Suprapubic skin (tissue), 4 donors: ENCODE measurements at places on chromosomes 12 and 14. TPM values are rescaled to one million over a fixed set of nuclear protein-coding genes. Genes with fewer than 3 reads are reported as not detected.
A peak's percentile ranks its signal among the peaks of the same experiment; 100 is the strongest.

GRCh38 chr12:50606675-50607375 lies 102.0 kb downstream of the DIP2B start:
- DNase-seq = no peak

DNA sequence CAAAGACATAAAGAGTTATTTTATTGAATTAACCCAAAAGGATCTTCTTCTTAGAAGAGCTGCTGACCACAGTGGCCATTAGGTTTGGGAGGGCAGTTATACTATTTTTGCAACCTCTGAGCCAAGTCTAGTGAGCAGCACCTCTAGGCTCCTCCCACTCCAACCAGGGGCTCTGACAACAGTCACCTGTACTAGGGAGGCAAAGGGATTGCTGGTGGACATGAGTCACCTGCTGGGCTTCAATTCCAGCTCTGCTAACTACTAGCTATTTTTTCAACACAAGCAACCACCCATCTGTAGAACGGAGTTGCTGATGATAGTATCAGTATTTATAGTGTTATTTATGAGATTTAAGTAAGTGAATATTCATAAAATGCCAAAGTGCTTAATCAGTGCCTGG lies 166.0 kb downstream of the KLHL28 start:
- no peak for DNase-seq

DNA sequence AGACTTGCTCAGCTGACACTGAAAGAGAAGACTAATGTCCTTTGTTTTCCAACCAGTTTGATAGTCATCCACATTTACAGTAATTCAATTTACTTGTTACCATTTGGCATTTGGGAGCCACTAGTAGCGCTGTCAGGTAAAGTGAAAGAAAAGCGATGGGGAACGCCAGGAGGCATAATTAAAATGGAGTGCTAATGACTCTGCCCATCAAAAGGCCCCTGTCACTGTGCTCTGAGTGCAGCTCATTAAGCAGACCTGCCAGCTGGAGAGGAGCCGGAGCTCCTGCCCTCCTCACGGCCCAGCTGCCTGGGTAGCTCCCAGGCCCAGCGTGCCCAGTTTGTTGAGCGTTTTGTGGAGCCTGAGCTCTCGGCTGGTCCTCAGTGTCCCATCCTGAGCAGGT lies 463.6 kb upstream of the CCDC196 start:
- DNase-seq = no peak

GRCh38 chr14:99790978-99791376 lies 2.2 kb upstream of the EML1 start:
- DNase-seq = no peak

DNA sequence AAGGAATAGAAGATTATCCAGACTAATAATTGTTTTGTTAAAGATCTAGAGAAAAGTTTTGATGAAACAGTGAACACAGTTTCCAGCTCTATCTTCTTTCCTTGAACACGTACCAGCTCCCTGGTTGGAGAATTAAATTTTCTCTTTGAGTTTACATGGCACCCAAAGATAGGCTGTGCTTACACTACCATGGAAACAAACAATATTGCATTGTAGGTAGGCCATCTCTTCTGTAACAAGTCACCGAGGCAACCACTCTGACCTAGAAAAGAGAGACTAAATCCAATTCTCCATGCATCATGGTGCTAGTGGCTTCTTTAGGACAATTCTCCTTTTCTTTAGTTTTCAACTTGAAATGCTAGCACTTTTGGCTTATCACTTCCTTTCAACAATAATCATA lies 9.9 kb downstream of the BMAL2 start:
- no peak for DNase-seq

- DNase-seq = no peak
Observed at GRCh38 chr12:113149361-113150150, at the start of gene CFAP73. TSS of gene CFAP73 (plus strand) at chr12:113149724. CDS start at chr12:113149858, 134 bp downstream.

GRCh38 chr14:99389174-99389826 lies 91.4 kb downstream of the SETD3 start:
- DNase-seq = no peak

GRCh38 chr14:105227346-105227745 lies 21.0 kb upstream of the BTBD6 start:
- no peak for DNase-seq

DNA sequence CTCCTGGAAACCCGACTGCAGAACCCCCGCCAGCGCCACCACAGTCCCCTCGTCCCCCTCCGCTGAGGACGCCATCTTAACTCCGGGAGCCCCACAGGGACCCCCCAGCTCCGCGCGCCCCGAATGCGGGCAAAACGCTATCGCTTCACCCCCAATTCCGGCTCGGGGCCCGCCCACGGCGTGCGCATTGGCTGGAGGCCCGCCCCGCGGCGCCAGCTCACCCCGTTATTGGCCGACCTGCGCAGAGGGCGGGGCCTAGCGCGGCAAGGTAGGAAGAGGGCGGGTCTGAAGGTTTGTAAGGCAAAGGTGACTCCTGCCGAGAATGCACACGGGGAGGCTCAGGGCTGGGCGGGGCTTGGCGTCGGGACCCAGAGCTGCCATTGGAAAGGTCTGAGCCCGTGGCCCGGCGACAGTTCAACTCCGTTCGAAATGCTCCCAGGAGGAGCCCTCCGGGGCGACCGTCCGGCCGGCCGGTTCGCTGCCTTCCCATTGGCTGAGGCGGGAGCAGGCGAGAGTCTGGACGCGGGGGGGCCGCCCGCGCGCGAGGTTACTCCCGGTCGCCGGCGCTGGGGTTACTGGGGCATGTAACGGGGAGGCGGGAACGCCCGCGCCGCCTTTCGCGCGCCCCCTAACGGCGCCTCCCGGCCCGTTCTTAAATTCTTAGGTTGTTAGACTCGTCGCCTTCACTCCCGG lies at the start of gene LPCAT3:
Gene LPCAT3 (minus strand): TSS at position 127 of the 693 bp plus-strand sequence. CDS start 52 bp downstream, at position 75.
- DNase-seq = peak; percentile 98

DNA sequence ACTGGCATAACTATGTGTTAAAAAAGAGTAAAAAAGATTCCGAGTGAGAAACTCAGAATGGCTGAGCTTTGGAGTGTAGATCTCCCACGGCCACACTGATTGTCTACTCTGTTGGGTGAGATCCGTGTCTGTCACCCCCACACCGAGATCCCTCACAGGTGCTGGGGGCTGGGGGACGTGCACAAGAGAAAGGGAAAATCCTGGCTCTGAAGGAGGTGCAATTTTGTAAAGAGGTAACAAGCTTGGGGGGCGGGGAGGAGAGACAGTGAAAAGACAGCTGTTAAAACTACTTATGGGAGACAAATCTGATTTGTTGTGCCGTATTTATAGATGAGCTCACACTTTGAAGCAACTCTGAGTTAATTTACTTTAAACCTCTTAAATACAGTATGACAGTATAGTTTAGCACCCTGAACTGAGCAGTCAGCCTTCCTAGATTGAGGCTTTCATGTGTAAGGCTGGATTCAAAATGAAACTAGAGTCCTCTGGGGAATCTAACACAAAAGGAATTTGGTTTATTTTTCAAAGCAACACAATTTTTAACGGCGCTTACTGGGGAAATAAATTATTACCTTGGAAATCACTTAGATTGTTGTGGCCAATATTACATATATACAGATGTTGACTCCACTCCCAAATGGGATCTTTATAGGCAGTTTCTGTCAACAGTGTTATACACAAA lies 167.4 kb upstream of the RGS6 start:
- DNase-seq = no peak

DNA sequence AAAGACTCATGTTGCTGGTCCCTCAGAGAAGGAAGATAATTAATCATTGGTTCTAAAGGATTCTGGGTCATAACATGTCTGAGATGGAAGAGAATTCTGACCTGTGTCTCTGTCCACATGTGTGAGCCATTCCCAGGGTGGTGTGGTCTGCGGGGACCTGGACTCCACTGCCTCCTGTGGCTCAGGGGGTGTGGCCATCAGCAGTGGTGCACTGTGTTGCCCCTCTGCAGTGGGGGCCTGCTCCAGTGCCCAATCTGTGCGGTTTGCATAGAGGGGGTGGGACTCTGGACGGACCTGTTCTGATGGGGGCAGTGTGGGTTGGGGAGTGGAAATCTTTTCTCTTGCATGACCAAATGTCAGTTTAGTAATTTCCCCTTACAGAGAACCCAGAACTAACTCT lies 13.5 kb downstream of the KRT85 start:
- peak; percentile 37 for DNase-seq

DNA sequence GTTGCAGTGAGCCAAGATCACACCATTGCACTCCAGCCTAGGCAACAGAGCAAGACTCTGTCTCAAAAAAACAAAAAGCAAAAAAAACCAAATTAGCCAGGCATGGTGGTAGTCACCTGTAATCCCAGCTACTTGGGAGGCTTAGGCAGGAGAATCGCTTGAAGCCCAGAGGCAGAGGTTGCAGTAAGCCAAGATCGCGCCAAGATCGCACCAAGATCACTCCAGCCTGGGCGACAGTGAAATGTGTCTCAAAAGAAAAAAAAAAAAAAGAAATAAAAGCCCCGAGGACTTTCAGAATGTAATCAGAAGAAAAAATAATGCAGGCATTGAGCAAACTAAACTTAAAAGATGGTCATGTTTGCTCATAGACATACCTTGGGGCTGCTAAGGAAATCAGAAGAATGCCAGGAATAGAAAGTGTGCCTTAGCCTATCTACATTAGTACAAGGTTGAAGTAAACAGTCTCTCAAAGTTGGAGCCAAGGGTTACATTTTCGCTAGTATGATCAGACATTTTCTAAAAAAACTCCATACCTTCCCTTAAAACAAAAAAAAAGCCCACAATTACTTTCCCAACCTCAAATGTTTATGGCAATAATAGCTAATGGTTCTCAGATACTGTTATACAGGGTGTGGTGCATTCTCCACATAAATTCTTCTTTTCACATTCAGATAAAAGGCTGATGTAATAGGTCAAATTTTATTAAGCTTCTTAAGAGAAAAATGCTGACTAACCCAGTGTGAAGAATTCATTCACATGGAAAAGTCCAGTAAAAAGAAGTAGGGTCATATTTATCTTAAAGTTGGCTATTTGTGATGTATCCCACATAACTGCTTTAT lies 15.8 kb downstream of the DTD2 start:
- DNase-seq = no peak

DNA sequence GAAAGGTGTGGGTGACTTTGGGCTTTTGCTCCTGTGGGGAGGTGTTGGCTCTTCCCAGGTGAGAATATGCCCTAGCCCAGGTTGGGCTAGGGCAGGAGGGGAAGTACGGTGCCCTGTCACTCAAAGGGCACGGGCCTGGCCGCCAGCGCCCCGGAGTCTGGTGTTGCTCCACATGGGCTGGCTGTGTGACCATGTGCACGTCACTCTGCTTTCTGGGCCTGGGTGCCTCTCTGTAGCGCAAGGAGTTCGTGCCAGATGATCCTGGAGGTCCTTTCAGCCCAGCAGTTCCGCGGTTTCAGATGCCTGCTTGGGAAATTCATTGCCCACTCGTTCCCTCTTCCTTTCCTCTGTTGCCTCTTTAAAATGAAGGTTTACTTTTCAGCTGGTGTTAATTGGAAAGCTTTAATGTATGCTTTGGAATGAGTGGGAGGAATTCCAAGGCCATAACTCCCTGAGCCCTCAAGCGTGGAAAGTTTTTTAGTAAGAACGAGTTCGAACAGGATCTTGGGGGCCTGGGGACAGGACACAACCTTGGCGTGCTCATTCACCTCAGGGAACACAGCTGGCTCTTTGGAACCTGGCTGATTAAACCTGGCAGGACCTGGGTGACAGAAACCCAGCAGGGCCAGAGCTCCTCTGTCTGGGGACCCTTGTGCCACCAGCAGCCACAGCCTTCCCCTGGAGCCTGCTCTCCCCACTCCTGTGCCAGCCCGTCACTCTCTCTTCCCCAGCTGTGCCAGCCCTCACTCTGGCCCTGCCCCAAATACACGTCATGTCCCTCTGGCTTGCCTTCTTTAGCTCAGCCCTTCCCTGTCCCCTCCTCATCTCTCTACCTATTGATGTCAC lies 42.8 kb downstream of the TSPAN9 start:
- no peak for DNase-seq

DNA sequence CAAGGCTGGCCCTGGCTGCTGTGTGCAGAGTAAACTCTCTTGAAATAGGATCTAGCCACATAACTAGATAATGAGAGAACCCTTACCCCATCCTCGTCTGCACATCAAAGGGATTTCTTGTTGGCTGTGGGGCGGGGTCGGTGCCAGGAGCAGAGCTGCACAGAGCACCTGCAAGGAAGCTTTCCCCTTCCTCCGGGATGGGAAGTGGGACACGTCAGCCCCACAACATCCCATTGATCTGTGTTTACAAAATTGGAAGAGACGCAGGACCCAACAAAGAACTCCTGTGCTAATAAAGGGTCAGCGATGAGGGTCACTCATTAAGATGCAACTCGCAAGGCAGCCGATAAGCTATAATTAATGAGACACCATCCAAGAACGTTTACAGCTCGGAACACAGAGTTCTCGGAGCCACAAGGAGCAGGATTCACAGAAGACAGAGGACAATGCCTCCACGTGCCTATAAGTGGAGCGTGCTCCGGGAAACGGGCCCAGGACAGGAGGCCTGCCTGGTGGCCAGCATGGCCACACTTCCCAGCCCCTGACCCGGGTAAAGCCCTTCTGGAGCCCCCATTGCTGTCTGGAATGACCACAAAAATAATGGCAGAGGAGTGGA lies 171.5 kb downstream of the SLC15A4 start:
- DNase-seq = no peak

DNA sequence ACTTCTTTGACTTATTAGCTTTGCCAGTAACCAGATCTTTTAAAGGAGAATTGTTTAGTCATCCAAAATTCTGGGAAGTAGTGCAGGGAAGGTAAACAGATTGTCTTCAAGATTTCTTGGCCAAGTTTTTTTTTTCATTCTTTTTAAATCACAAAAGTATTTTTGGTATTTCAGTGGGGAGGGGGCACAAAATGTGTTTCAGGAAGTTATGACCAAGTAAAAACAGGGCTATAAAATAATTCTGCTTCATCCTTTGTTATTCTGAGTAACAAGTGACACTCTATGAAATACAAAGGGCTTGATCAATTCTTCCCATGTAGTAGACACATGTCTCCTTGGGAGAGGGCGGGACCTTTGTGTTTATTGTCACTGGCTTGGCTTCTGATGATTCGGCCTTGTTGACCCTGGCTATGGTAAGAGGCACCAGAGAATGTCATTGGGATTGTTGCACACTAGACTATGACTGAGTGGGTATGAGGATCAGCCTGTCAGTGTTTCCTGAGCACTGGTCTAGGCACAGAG lies 55.4 kb downstream of the SUSD6 start:
- no peak for DNase-seq

- DNase-seq = peak; percentile 87
Observed at GRCh38 chr14:68589447-68590200, 203.2 kb downstream of the ZFP36L1 start.

- no peak for DNase-seq
Observed at GRCh38 chr12:3667485-3667884, 85.4 kb downstream of the CRACR2A start.

TMTC1 gene
- total RNA-seq = 23.3 TPM

DACT1 gene
- 5.1 TPM for total RNA-seq

WSCD2 gene
- total RNA-seq = 0.34 TPM

RTL1 gene
- total RNA-seq = not detected

PLEKHG3 gene
- 140 TPM for total RNA-seq

TCL1B gene
- total RNA-seq = not detected

RAPGEF3 gene
- total RNA-seq = 11.3 TPM

LRP1-AS gene
- not detected for total RNA-seq

KERA gene
- total RNA-seq = not detected
